ENCODE measurements at places on chromosomes 12 and 14.

- DNase-seq = no peak
These were observed 23.7 kb upstream of the CHST11 start for GRCh38 chr12:104433061-104433460.

DNA sequence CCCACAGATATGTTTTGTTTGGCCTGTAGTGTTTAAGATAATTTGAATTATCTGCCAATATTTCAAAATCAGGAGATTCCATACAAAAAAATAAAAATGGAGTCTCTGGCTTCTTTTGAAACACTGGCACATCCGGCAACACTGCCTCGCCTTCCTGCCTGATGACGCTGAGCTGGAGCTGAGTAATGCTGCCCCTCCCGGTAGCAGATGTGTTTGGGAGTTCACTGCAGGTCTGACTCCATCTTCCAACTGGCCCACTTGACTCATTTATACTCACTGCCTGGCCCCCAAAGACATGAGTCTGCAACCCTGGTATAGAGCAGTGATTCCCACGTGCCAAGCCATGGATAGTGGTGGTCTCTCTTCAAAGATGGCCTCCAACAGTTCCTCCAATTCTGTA is 7.4 kb downstream of the CIT start:
- DNase-seq = no peak

DNA sequence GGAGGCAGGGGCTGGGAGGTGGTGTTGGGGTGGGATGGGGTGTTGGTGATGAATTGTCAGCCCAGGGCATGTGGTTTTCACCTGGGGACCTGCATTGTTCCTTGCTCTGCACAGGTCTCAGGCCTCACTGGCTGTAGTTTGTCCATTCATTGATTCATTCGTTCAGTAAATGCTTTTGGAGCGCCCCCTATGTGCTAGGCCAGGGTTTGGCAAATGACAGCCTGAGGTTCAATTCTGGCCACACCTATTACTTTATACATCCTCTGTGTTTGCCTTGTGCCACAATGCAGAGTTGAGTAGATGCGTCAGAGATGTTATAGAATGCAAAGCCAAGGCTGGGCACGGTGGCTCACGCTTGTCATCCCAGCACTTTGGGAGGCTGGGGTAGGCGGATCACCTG is 4.7 kb downstream of the ADCK1 start:
- DNase-seq = no peak

DNA sequence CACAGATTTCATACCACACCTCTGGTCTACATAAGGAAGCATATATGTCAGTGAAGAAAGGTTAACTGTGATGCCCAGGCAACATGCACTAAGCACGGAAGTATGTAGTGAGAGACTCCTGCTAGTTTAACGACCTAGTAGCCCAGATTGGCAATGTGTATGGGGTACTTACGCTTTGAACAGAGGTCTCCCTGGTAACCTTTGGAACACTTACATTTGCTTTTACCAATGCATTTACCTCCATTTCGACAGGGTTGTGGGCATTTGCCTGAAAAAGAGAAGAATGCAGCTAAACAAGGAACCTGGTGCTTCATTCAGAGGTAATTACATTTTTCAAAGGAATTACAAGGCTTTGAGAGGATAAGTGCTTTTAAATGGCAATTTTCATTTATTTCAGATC is 65.2 kb downstream of the WIF1 start:
- DNase-seq = no peak

DNA sequence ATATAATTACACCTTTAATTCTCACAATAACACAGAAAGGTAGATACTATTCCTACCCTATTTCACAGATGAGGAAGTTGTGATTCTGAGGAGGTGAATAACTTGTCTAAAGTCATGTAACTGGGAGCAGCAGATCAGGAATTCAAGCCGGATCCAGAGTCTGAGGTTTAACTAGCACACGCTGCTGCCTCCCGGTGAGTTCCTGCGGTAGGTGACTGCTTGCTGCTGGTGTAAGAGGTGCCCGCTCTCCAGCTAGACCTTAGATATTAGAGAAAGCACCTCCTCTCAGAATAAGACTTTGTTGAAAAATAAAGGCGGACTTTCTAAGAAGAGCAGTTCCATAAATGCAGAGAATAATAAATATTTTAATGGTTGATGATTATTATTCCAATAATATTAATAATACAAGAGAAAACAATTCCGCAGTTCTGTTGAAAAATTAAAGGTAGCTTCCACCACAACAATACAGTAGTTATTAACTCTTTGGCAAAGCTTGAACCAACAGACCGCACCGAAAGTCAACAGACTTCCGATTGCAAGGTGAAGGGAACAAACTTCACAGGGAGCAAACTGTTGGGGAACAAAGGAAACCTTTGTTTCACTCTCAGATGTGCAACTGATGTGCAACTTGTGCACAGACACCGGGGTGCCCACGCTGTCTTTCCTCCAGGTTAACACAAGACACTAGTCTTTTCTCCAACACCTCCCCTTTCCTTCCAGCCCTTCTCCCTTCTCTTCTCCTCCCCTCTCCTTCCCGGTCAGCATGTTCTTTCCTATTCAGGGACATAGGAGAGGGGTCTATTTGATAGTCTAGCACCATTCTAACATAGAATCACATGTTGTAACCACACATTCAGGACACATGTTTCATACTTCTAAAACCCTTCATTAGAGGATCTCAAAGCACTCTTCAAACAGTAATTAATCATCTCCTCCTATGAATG is 73.2 kb upstream of the EGLN3 start:
- DNase-seq = no peak

DNA sequence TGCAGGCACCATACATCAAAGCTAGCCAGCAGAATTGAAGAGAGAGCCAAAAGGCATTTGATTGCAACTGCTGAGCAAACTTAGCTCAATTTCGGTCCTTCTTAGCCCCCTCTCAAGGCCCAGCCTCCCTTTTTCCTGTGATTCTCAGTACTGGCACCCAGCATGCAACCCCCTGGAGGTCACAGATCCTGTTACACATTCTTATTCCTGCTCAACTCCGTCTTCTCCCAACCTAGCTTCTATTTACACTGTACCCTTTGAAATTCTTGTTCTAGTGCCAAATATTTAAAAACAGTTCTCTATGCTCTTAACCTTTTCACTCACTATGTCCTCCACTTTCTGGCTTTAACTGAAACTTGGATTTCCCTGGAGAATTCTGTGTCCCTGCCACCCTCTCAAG is 131.3 kb upstream of the CPSF6 start:
- DNase-seq = no peak

- DNase-seq = peak; percentile 33
These were observed 28.6 kb downstream of the SUDS3 start for GRCh38 chr12:118404876-118405521.
